HFF-Myc (cell line): ENCODE measurements at places on chromosomes 6 and 20.
A peak's percentile ranks its signal among the peaks of the same experiment; 100 is the strongest.

DNA sequence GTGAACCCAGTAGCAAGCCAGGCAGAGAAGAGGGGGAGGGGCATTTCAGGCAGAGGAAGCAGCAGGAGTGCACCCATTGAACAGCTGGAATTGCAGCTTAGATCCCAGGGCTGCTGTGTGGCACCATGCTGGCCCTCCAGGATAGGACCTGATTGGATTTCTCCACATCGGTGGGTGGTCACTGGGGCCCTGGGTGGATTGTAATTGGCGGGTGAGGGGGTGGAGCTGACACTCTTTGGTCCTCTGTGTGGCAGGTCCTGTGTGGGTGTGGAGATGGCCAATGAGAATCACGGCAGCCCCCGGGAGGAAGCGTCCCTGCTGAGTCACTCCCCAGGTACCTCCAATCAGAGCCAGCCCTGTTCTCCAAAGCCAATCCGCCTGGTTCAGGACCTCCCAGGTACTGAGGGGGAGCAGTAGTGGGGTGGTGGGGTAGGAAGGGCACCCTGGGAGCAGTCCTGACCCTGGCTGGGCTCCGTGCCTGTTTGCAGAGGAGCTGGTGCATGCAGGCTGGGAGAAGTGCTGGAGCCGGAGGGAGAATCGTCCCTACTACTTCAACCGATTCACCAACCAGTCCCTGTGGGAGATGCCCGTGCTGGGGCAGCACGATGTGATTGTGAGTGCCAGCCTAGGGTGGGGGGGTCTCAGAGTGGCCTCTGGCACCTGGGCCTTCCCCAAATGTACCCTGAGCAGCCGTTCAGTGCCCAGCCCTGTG, 4.4 kb downstream of the PCIF1 start:
- no peak for DNase-seq

DNA sequence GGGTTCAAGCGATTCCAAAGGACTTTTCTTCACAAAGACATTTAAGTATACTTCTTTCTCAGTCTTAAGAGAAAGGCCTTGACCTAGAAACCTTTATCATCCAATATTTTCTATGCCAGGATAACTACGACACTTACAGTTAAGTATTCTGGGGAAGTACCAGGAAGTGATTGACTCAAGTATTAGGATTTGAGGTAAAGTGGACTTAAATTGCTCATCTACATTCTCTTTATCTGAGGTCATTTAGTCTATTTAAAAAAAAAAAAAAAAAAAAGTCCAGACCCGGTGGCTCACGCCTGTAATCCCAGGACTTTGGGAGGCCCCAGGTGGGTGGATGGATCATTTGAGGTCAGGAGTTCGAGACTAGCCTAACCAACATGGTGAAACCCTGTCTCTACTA, 114.7 kb downstream of the ZFAND3 start:
- DNase-seq, result no peak

DNA sequence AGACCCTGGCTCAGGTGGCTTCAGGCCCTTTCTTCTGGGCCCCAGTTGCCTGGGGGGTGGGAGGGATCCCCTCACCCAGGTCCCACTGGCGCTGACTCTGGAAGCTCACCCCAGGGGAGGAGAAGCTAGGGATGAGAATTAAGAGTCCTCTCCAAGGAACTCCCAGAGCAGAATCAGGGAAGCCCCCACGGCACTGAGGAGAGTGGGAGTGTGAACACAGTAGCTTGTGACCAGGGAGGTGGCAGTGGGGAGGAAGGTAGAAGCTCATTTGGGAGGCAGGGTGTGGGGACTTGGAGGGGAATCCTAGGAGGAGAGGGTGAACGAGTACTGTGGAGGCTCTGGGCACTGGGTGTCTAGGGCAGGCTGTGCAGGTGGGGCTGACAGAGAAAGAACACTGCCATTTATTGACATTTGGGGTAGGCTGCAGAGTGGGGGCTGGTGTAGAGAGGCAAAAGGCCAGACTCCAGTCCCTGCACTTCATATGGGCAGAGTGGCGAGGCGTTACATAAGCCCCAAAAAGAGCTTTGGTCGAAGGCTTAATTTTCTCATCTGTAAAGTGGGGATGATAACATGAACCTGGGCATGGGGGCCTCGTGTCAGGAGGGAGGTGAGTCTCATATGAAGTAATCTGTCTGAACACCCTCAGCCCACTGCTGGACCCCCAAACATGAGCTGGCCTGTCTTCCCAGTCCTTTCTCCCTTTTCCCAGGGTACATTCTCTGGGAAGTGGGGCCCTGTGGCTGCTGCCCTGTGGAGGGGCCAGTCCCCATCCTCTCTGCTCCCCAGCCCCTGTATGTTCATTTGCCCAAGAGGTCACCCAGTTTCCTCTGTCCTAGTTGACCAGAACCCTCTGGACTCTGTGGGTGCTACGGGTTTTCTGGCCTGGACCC, 80.5 kb downstream of the VEGFA start:
- no peak for DNase-seq

- no peak for DNase-seq
Observed at GRCh38 chr20:35515341-35515740, 14.1 kb downstream of the C20orf173 start.

- no peak for DNase-seq
Observed at GRCh38 chr6:67880939-67881705, 754.0 kb upstream of the ADGRB3 start.

DNA sequence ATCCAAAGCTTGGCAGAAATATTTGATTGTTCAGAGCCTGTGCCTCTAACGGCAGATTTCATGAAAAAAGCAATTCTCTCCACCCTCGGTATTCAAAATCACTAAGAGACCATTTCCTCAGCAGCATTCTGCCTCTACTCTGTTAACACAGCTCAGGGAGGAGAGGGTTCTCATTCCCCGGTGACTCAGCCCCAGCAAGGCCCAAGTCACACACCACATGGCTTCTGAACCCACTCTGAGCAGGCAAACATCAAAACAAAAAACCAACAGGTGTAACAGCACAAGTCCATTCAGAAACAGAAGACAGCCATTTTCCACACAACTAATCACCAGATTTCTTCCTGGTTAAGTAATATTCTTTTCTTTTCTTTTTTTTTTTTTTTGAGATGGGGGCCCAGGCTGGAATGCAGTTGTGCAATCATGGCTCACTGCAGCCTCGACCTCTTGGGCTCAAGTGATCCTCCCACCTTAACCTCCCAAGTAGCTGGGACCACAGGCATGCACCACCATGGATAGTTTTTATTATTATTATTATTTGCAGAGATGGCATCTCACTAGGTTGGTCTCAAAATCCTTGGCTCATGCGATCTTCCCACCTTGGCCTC, 55.4 kb downstream of the GFOD1 start:
- DNase-seq, result no peak

DNA sequence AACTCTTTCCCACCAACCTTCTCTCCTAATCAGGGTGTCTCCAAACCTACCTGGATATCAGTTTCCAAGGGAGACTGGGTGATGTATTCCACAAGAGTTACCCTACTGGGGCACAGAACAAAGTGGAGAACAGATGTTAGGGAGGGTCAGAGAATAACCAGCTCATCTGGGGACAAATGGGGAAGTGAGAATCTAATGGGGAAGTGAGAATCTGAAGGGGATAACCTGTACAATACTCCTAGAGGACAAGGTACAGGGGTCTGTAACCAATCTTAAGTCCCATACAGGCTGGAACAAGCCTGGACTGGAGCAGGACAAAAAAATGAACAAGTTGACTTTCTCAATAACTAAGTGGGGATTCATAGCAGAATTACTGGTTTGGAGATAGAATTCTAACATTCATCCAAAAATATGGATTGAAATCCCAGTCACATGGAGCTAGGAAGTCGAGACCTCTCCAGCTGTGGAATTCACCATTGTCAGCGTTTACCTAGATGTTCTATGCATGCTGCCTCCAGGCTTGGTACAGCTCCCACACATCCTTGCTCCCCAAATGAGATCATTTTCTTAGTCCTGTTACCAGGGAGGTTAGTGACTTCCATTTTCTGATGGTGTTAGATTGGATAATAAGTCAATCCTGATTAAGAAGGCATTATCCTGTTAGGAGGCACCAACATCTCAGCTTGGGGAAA, 214.8 kb upstream of the MOCS1 start:
- DNase-seq, result no peak

- DNase-seq, result no peak
Observed at GRCh38 chr6:168061269-168062210, 17.5 kb downstream of the FRMD1 start.

GRCh38 chr6:158262755-158263154, 49.5 kb upstream of the TULP4 start:
- DNase-seq, result no peak

GRCh38 chr6:21707524-21708319, 114.2 kb downstream of the SOX4 start:
- DNase-seq, result no peak

DNA sequence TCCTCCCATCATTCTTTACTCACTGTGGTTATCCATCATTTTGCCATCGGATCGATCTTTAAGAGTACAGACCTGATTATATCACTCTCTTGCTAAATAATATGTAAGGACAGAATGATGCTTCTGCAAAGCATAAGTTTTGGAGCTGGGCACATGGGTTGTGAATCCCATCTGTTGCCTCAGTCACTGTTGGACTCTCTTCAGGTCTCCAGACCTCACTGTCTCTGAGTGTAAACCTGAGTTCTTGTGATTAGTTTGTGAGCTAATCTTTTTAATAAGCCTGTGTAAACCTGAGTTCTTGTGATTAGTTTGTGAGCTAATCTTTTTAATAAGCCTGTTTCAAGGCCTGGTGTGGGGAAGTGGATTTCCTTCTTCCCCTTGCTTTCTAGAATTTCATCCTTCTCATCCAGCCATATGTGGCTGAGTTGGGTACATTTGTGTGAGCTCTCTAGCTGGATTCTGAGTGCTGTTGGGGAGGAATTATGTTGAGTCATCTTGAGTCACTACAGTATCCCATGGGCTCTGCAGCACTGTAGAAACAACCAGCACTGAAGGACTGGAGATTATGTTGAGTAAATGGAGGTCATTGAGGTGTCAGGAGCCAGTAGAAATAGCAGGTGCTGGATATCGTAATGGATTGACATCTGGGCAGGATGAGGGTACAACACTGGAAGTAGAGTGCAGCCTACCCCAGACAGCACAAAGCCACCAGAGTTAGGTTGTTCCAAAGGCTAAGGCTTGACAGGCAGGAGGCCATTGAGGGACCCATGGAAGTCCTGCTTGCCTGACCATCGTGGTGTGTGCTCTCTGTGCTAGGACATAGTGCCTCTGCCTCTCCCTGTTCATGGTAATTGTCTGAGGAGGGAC, 52.4 kb downstream of the SCAND1 start:
- DNase-seq, result peak; percentile 86
